ENCODE measurements at places on chromosomes 7 and 10. TPM values are rescaled to one million over a fixed set of nuclear protein-coding genes. Genes with fewer than 3 reads are reported as not detected.

The MEST gene
- total RNA-seq, result 177 TPM

The PHKG1 gene
- total RNA-seq, result not detected

The SCD gene
- total RNA-seq, result 216 TPM

The BBS9 gene
- 9.1 TPM for total RNA-seq

The NOS3 gene
- total RNA-seq, result not detected

The LRIT1 gene
- not detected for total RNA-seq

The HOXA2 gene
- total RNA-seq, result 1.7 TPM

The MPP7 gene
- 0.94 TPM for total RNA-seq
